Sigmoid colon (tissue), 7 donors: ENCODE measurements at places on chromosomes 3 and 15. TPM values are rescaled to one million over a fixed set of nuclear protein-coding genes. Genes with fewer than 3 reads are reported as not detected.
A peak's percentile ranks its signal among the peaks of the same experiment; 100 is the strongest.

IDH3A gene
- 91.2 TPM for total RNA-seq

C3orf33 gene
- total RNA-seq = 3.6 TPM

GOLGA6L9 gene
- 4.5 TPM for total RNA-seq

ADAMTS17 gene
- 1.4 TPM for total RNA-seq

CHRM5 gene
- total RNA-seq = not detected

EFCC1 gene
- 4.6 TPM for total RNA-seq

SEMA7A gene
- total RNA-seq = 3.5 TPM

GOLGA6D gene
- total RNA-seq = not detected

DNA sequence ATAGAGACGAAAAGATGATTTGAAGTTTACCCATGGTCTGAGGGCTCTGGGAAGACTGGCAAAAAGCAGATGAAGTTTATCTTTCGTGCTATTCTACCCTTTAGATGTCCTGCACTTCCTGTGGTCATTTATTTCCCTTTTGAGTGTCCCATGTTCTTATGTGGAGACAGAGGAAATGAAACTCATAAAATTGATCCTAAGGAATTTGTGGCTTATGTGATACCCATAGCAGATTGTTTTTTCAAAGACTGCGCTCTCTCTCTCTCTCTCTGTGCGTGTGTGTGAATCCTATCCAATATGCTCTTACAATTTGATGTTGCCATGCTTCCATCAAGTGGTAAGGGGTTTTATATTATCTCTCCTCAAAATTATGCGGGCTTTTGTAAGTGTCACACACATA, 607.5 kb upstream of the DPPA4 start:
- H3K36me3 ChIP-seq = no peaks in the 10 kb centered on the region
- no peaks in the 10 kb centered on the region for H3K27me3 ChIP-seq
- no peak overlapping the region for H3K27ac ChIP-seq
- no peak overlapping the region for H3K4me3 ChIP-seq
- no peak for DNase-seq

GRCh38 chr15:85541744-85542143, 161.3 kb downstream of the AKAP13 start:
- no peak for DNase-seq
- no peaks in the 10 kb centered on the region for H3K4me1 ChIP-seq
- no peaks in the 10 kb centered on the region for H3K27me3 ChIP-seq
- H3K27ac ChIP-seq = no peak overlapping the region
- no peak overlapping the region for H3K4me3 ChIP-seq
- no peaks in the 10 kb centered on the region for H3K36me3 ChIP-seq

GRCh38 chr3:53170325-53171063, 9.5 kb downstream of the PRKCD start:
- no peak overlapping the region for H3K27ac ChIP-seq
- H3K4me3 ChIP-seq = peak overlapping the region; percentile 10
- peaks cover 9% of the 10 kb centered on the region for H3K4me1 ChIP-seq
- no peak for DNase-seq

GRCh38 chr3:103137830-103138229, 703.0 kb downstream of the ZPLD1 start:
- H3K36me3 ChIP-seq = no peaks in the 10 kb centered on the region
- H3K27me3 ChIP-seq = no peaks in the 10 kb centered on the region

- H3K4me1 ChIP-seq = no peaks in the 10 kb centered on the region
- no peak overlapping the region for H3K4me3 ChIP-seq
- H3K27me3 ChIP-seq = no peaks in the 10 kb centered on the region
- H3K36me3 ChIP-seq = no peaks in the 10 kb centered on the region
- peak; percentile 62 for DNase-seq
These were observed 6.6 kb upstream of the ITIH3 start for GRCh38 chr3:52787672-52788625.

- no peaks in the 10 kb centered on the region for H3K4me1 ChIP-seq
- no peak for DNase-seq
- no peaks in the 10 kb centered on the region for H3K36me3 ChIP-seq
- no peak overlapping the region for H3K4me3 ChIP-seq
- no peaks in the 10 kb centered on the region for H3K27me3 ChIP-seq
These were observed 324.7 kb upstream of the RGMA start for GRCh38 chr15:93413745-93414144.

- H3K27me3 ChIP-seq = no peaks in the 10 kb centered on the region
- H3K4me1 ChIP-seq = peaks cover 47% of the 10 kb centered on the region
- no peak for DNase-seq
- H3K27ac ChIP-seq = peak overlapping the region; percentile 43
- no peak overlapping the region for H3K4me3 ChIP-seq
These were observed 91.6 kb downstream of the DNASE1L3 start for GRCh38 chr3:58119186-58119585.

GRCh38 chr15:32671339-32672325, 30.1 kb downstream of the SCG5 start:
- H3K4me1 ChIP-seq = peaks cover 6% of the 10 kb centered on the region
- no peak overlapping the region for H3K4me3 ChIP-seq
- H3K27me3 ChIP-seq = no peaks in the 10 kb centered on the region
- no peak for DNase-seq

GRCh38 chr15:35751413-35752133, 205.6 kb upstream of the DPH6 start:
- H3K27me3 ChIP-seq = no peaks in the 10 kb centered on the region
- DNase-seq = peak; percentile 84
- H3K27ac ChIP-seq = no peak overlapping the region
- H3K36me3 ChIP-seq = no peaks in the 10 kb centered on the region
- no peak overlapping the region for H3K4me3 ChIP-seq

DNA sequence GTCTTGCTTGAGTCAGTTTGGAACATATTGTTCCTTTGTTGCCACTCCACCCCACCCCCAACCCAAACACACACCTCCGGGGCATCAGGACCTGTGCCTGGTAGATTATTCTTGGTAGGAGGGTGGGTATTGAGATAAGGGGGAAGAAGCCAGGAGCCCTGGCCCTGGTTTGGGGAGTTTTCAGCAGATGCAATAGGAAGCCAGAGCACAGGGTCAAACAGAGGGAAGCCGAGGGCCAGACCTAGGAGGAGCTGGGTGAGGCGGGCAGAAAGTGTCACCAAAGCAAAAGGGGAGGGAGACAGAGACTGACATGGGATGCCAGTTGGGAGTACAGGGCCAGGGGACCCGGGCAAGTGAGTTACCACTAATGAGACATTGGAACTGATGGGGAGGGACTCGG, 163.1 kb downstream of the RPLP1 start:
- no peaks in the 10 kb centered on the region for H3K27me3 ChIP-seq
- H3K4me1 ChIP-seq = no peaks in the 10 kb centered on the region
- no peak overlapping the region for H3K27ac ChIP-seq
- no peaks in the 10 kb centered on the region for H3K36me3 ChIP-seq
- DNase-seq = no peak

DNA sequence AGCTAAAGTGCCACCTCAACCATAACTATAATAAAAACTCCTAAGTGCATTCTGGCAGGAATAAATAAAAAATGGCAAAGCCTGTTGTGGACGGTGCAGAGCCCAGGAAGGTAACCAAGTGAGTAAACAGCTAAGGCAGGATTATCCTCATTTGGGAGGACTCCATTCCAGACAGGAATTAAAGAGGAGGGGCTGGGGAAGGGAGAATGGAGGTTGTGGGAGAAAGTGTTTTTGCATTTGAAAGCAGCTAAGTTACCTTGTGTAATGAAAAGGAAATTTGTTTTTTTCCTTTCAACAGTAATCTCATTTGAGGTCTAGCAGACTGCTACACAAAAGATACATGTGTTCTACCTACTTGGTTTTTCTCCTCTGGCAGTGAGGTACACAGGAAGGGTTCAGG, 248.5 kb downstream of the TIGIT start:
- H3K36me3 ChIP-seq = no peaks in the 10 kb centered on the region
- no peak overlapping the region for H3K4me3 ChIP-seq
- H3K27me3 ChIP-seq = no peaks in the 10 kb centered on the region
- H3K27ac ChIP-seq = no peak overlapping the region
- no peak for DNase-seq

GRCh38 chr3:12878141-12878574, 36.8 kb upstream of the RPL32 start:
- H3K27me3 ChIP-seq = no peaks in the 10 kb centered on the region
- no peak overlapping the region for H3K4me3 ChIP-seq
- DNase-seq = no peak
- no peaks in the 10 kb centered on the region for H3K36me3 ChIP-seq

GRCh38 chr3:4835616-4836043, 143.6 kb upstream of the BHLHE40 start:
- DNase-seq = no peak
- H3K4me3 ChIP-seq = no peak overlapping the region
- no peak overlapping the region for H3K27ac ChIP-seq
- no peaks in the 10 kb centered on the region for H3K36me3 ChIP-seq
- no peaks in the 10 kb centered on the region for H3K27me3 ChIP-seq

- H3K36me3 ChIP-seq = no peaks in the 10 kb centered on the region
- no peak for DNase-seq
- H3K4me3 ChIP-seq = no peak overlapping the region
These were observed 180.5 kb upstream of the FEZF2 start for GRCh38 chr3:62553811-62554210.

DNA sequence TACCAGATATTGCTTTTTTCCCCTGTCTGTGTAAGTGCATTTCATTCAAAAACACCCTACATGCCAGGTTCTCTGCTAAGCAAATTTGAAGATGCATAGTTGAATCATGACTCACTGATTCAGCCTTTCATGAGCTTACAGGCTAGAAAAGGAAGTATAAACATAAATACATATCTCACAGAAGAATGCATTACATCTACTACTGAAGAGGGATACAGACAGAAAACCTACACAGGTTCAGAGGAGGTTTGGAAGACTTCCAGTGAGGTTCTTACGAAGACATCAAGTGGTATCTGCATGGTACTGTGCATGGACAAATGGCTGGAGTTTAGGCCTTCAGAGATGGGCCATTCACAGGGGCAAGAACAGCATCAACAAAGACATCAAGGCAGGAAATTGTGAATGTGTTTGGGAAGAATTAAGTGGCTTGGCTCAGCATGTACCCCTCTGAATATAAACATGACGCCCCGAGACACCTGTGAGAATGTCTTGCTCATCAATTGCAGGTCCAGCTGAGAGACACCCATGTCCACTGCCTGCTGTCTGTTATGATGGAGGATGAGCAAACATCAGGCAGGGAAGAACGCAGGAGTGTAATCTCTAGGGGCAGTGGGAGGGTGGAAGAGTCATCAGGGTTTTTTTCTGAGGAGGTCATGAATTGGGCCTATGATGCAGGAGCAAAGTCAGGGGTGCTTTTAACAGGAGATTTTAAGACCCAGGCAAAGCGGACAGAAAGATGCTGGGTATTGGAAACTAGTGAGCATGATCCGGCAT, 105.1 kb upstream of the GALNT15 start:
- H3K27ac ChIP-seq = no peak overlapping the region
- no peaks in the 10 kb centered on the region for H3K36me3 ChIP-seq
- no peak overlapping the region for H3K4me3 ChIP-seq

DNA sequence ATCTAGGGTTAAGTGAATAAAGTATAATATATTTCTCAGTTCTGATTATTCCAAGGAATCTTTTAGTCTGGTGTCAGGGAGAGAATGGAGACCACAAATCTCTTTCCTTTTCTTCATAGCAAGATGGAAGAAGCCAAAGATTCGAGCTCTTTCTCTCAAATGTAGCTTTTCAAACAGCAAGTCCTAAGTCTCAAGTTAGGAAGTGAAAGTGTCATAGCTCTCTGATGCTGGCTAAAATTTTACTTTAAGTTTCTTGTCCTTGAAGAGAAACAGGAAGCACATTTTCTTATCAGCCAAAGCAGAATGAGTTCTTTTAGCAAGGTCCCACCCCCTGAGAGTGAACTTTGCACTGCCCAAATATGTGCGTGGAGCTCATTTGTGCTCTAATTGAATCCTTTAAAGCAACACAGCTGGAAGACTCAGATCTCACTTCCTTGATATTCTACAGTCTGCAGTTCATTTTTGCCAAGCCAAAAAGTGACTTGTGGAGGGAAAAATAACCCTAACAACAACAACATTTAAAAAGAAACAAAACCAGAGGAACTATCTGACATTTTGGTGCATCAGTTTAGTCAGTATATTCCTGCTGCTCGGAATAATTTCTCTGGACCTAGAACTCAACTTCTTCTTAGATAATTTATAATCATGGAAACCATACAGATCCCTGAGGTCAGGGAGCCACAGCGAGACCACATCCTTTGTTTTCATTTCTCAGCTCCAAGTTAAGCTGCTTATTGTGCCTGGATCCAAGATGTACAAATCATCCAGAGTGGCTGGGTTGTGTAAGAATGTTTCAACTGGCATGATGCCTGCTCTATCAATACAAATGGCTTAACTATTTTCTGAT, 238.7 kb upstream of the P2RY1 start:
- no peaks in the 10 kb centered on the region for H3K27me3 ChIP-seq
- no peak overlapping the region for H3K4me3 ChIP-seq
- peak overlapping the region; percentile 51 for H3K27ac ChIP-seq
- peak; percentile 72 for DNase-seq
- H3K36me3 ChIP-seq = no peaks in the 10 kb centered on the region

DNA sequence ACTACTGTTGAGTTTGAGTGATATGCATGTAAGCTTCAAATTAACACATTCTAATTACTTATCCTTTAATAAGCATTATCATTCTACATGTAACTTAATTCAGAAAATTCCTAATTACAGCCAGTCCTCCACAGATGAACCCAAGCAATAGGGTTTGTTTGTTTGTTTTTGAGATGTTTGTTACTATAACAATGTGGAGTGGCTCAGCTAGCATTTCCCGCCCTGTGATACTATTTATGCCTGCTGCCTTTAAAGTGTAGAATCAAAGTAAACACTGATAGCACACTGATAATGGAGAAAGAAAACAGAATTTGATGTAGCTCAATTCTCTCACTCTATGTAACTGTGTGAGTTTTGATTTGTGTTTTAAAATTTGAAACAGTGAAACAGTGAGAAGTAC, 105.1 kb upstream of the IGF1R start:
- H3K36me3 ChIP-seq = no peaks in the 10 kb centered on the region
- H3K27ac ChIP-seq = no peak overlapping the region

- H3K4me1 ChIP-seq = peaks cover 48% of the 10 kb centered on the region
- H3K36me3 ChIP-seq = peaks cover 24% of the 10 kb centered on the region
- peak overlapping the region; percentile 100 for H3K4me3 ChIP-seq
- no peaks in the 10 kb centered on the region for H3K27me3 ChIP-seq
- H3K27ac ChIP-seq = peak overlapping the region; percentile 100
These were observed 1.3 kb downstream of the RAB5A start for GRCh38 chr3:19948226-19948591.

DNA sequence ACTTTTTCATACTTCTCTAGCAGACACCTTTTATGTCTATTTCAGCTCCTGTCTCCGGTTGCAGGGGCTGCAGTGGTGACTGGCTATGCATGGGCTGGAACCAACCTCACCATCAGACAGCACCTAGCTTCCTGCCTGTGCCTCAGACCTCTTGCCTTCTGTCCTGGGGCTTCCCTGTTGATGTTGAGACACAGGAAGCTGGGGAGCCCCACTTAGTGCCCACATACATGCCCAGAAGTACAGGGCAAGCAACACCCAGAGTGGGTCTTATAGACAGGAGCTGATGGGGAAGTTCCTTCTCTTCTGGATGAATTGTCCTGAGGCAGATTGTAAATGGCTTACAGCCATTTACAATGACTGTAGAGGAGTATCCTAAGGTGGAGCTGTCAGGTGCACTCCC, 65.3 kb upstream of the SIAH2 start:
- H3K27me3 ChIP-seq = no peaks in the 10 kb centered on the region
- DNase-seq = no peak

- peak; percentile 32 for DNase-seq
- peaks cover 61% of the 10 kb centered on the region for H3K36me3 ChIP-seq
- H3K4me3 ChIP-seq = no peak overlapping the region
- H3K27me3 ChIP-seq = no peaks in the 10 kb centered on the region
- no peaks in the 10 kb centered on the region for H3K4me1 ChIP-seq
These were observed 6.2 kb downstream of the ZXDC start for GRCh38 chr3:126469479-126469878.

GRCh38 chr3:53114011-53114400, 16.2 kb downstream of the RFT1 start:
- H3K36me3 ChIP-seq = peaks cover 17% of the 10 kb centered on the region
- no peak overlapping the region for H3K4me3 ChIP-seq
- peak overlapping the region; percentile 82 for H3K27ac ChIP-seq
- peaks cover 43% of the 10 kb centered on the region for H3K4me1 ChIP-seq
- peak; percentile 92 for DNase-seq
